WTC11 (cell line): ENCODE measurements at places on chromosomes 11 and 22.

DNA sequence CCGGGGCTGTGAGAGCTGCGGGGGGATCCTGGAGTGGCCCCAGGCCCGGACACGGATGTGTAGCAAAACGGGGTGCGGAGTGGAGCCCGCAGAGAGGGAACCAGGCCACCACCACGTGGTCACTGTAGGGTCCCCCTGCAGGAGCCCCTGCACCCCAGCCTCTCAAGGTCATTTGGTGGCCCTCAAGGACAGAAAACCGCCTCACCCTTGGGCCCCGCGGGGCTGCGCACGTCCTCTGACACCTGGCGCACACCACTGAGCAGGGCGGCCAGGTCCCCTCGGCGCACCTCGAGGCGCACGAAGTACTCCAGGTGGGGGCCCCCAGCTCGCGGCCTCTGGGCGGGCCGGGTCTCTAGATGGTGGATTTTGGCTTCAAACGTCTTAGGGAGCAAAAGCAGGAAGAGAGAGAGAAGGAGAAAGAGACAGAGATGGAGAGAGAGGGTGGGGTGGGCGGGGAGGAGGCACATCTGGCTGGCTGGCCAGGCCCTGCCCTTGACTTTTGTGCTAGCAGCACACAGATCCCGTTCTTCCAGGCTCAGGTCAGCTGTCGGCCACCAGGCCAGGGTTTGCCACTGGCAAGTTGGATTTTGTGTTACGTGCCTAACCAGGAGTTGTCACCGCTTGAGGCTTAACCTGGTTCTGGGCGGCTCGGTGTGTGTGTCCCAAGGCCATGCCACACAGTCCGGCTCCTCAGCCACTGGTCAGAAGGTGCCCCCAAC is 3.2 kb downstream of the TH start:
- no peak for DNase-seq

GRCh38 chr11:73321604-73322381 is 13.7 kb downstream of the ARHGEF17 start:
- DNase-seq, result no peak

GRCh38 chr11:65945430-65945911 is at the start of gene TSGA10IP:
TSGA10IP (plus strand) TSS chr11:65945480; CDS start chr11:65945676, 196 bp downstream.
- peak; percentile 84 for DNase-seq

- no peak for DNase-seq
Measured at GRCh38 chr11:91365986-91366585, 858.5 kb upstream of the FAT3 start.

GRCh38 chr22:44304354-44304753 is 8.4 kb downstream of the SHISAL1 start:
- no peak for DNase-seq

DNA sequence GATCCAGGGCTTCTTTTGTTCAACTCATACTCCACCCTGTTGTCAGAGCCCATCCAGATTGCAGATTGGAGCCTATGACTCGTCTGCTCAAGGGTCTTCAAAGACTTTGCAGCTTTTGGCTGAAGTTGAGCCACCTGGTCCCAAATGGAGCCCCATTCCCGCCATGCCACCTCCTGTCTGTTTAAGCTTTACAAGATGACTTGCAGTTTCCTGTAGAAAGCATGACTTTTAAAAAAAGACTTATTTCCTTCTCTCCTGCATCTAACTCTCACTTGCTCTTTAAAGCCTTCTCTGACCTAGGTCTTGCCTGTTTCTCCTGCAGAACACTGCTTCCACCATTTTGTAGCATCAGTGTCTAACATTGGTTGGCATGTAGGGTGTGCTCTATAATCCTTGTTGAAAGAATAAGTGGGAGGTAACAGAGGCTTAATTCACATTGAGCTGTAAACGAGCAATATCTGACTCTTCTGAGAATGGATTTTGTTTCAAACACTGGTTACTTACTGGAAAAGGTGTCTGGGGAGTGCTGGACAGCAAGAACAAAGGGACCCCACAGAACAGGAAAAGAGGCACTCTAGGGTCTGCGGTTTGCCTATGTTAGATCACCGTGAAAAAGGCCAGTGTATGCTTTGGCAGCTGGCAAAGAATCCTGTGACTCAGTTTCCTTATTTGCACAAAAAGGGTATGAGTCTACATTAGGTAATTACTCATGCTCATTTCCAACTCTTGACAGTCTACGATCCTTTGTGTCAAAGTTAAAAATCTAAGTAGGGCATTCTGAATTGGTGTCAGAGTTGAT is 30.3 kb downstream of the NF2 start:
- no peak for DNase-seq

- no peak for DNase-seq
Measured at GRCh38 chr22:18929459-18929858, 6.6 kb downstream of the PRODH start.

GRCh38 chr11:72626414-72626936 is 47.7 kb downstream of the PDE2A start:
- DNase-seq, result no peak

DNA sequence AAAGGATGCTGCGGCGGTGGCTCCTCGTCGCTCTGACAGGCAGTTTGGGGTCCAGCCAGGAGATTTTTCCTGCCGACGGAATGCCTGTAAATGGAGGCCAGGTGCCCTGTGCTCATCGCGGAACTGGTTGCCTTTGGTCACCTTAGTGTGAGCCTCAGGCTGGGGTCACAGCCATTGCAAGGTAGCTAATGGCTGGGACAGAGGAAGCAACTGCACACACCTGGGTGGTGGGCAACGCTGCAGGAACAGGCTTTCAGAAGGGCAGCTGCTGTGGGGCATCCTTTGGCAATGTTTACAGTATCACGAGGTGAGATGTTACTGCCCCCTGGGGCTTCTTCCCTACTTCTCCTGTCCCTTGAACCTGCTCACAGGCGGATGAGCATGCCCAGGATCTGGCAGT is 205.5 kb downstream of the GRIK4 start:
- no peak for DNase-seq

DNA sequence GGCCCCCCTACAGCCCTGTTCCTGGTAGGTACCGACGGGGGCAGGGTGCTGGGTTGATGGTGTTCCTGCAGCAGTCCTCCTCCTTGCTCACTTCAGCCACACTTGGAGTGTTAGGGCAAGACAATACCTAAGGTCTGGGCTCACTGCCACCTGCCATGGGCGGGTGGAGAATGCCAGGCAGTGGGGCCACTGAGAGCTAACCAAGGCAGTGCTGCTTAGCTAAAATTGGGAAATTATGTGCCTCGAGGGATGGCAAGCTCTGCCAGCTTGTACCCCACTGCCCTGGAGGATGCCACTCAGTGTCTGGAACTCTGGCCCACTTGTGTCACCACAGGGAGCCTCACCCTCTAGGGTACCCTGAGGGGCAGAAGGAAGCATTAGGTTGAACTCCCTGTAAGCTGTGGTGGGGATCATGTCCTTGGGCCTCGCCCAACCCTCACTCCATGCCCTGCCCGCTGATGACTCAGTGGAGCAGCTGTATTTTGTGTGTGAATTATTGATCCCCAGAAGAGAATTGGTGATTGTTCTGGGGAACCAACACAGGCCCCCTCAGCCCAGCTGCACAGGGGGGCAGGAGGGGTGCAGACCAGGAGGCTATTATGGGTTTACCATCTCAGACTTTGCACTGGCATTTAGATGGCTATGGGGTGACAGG is 17.7 kb downstream of the PHLDB1 start:
- no peak for DNase-seq

- DNase-seq, result peak; percentile 29
Measured at GRCh38 chr11:120334894-120335462, 1.2 kb upstream of the ARHGEF12 start.

DNA sequence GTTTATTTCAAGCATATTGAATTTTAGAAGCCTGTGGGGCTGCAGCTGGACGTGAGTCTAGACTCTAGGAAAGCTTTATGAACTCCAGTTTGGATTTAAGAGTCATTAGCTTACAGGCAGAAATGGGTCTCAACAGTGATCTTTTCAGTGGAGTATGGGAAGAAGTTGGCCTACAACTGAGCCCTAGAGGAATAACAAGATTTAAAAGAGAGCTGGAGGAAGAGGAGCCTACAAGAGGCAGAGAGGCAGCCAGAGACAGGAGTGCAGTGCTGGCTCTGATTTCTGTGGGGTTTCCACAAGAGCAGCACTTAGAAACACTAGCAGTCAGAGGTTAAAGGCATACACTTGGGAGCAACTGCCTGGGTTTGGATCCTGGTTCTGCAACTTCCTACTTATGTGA is 17.9 kb downstream of the APOL5 start:
- no peak for DNase-seq

GRCh38 chr22:20648306-20648903 is 125.5 kb upstream of the SERPIND1 start:
- no peak for DNase-seq

DNA sequence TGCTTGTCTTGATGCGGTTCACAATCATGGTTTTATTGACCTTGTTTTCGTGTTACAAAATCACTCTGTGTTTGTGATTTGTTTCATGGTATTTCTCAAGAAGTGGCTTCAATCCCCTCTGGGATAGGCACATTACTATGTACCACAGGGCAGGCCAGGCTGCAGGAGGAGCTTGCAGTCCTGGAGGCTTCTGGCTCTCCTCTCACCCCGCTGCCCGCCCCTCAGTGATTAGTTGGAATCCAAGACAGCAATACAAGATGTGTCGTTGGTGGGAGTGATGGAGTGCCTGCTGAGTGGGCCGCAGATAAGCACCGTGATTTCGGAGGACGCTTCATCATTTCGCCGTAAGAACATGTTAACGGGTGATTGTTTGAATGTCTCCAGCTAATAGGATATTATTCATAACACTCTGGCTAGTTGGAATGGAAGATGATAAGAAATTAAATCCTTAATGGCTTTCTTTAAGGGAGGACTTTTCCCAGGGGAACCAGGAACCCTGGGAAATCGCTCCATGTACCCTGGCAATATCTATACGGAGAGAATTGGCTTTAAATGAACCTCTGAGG is 384.4 kb downstream of the MIAT start:
- DNase-seq, result no peak

- no peak for DNase-seq
Measured at GRCh38 chr11:107756553-107756952, 44.7 kb upstream of the SLN start.

- DNase-seq, result no peak
Measured at GRCh38 chr22:37369483-37369882, 57.8 kb downstream of the ELFN2 start.

DNA sequence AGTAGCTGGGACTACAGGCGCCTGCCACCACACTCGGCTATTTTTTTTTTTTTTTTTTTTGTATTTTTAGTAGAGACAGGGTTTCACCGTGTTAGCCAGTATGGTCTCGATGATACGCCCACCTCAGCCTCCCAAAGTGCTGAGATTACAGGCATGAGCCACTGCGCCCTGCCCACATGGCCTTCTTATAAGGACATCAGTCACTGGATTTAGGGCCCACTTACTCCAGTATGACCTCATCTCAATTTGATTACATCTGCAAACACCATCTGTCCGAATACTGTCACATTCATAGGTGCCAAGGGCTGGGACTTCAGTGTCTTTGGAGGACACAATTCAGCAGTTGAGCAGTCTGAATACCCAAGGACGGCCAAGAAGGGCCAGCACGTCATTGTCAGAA is 8.2 kb upstream of the PRR5 start:
- no peak for DNase-seq

- no peak for DNase-seq
Measured at GRCh38 chr11:86798988-86799387, 1.4 kb upstream of the PRSS23 start.

GRCh38 chr11:109510316-109510715 is 88.3 kb downstream of the C11orf87 start:
- no peak for DNase-seq

GRCh38 chr11:102470251-102470650 is 17.7 kb upstream of the TMEM123 start:
- no peak for DNase-seq

DNA sequence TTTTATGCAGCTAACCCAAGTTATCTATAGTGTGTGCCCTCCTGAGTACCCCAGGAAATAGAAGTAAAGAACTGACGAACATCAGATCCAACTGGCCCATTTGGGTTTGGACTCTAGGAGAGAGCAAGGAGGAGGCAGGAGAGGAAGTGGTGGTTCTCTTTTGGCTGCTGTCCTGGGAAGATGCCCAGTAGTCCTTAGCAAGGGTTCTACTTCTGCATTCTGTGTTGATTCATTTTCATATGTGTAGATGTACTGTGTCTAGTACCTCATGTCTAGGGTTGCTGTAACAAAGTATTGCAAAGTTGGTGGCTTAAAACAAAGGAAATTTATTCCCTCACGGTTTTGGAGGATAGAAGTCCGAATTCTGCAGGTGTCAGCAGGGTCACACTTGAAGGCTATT is 6.6 kb upstream of the MMP27 start:
- no peak for DNase-seq

GRCh38 chr11:18145025-18145424 is 12.7 kb downstream of the MRGPRX3 start:
- no peak for DNase-seq

DNA sequence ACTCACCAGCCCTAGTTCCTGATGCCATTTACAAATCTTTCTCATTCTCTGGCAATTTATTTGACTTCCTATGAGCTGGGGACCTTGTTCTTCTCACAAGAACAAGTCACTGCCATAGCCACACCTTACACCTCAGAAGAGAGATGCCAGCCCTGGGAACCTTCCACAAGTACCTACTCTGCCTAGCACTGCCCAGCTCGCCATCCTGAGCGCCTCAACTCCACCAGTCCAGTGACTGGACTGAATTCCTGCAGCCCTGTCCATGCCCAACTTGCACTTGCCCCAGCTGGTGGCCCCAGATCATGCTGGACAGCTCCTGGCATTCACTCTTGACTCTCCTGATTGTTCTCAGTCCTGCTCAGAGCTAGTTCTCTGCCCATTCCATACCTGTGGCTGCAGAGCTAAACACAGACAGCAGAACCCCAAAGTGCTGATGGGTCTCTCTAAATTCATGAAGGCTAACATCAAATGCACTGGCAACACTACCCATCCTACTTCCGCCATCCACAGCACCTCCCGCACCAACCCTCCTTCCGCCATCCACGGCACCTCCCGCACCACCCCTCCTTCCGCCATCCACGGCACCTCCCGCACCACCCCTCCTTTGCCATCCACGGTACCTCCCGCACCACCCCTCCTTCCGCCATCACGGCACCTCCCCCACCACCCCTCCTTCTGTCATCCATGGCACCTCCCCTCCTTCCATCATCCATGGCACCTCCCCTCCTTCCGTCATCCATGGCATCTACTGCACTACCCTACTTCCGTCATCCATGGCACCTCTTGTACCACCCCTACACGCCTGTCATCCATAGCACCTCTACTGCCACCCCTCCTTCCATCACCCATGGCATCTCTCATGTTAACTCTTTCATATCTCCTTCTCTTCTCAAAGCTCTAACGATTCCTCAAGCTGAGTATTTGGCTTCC is 23.6 kb upstream of the SLC25A1 start:
- DNase-seq, result no peak

GRCh38 chr11:113873236-113873626 is 2.1 kb downstream of the USP28 start:
- DNase-seq, result no peak

- DNase-seq, result no peak
Measured at GRCh38 chr11:32225571-32226285, 134.9 kb downstream of the RCN1 start.

DNA sequence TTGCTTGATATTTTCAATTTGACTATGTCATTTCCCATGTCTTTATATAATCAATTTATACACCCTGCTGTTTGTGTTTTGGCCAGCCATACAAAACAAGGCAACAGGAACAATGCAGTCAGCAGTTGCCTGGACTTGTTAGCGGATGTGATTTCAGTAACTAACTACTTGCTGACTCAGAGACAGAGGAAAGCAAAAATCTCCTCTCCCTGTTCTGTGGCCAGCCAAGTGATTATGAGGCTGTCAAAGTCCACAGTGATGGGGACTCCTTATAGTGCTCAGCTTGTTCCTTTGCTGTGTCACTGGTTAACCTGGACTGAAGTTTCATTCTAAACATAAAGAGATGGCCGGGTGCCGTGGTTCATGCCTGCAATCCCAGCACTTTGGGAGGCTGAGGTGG is 32.6 kb upstream of the APLP2 start:
- no peak for DNase-seq

GRCh38 chr22:39144101-39144767 is 8.2 kb downstream of the CBX7 start:
- no peak for DNase-seq
